ENCODE measurements at places on chromosomes 1 and 21. TPM values are rescaled to one million over a fixed set of nuclear protein-coding genes. Genes with fewer than 3 reads are reported as not detected.

GRCh38 chr1:26358411-26359384, 4.8 kb upstream of the CRYBG2 start:
- peak; percentile 83 for DNase-seq

The OR14K1 gene
- polyA plus RNA-seq = not detected

The ITGB2 gene
- 0.55 TPM for polyA plus RNA-seq

The RORC gene
- polyA plus RNA-seq = 0.12 TPM

GRCh38 chr1:32275424-32275823, 16.5 kb upstream of the HDAC1 start:
- no peak for DNase-seq

DNA sequence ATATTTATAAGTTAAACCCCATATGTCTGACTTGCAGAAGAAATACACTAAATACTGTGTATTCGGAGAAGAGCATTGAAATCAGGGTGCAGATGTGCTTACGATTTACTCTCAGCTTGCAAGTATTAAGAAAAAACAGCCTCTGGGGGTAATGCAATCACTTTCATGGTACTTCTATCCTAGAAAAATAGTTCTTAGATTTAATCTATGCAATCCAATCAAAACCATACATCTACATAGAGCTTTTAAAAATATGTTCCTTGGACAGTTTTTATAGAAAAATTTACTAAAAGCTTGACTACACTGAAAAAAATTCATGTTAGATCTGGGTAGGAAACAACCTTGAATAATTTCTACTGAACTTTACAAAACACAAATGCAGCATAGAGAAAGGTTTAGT, 890.3 kb upstream of the ADGRL2 start:
- DNase-seq = no peak

The SAMSN1 gene
- not detected for polyA plus RNA-seq

DNA sequence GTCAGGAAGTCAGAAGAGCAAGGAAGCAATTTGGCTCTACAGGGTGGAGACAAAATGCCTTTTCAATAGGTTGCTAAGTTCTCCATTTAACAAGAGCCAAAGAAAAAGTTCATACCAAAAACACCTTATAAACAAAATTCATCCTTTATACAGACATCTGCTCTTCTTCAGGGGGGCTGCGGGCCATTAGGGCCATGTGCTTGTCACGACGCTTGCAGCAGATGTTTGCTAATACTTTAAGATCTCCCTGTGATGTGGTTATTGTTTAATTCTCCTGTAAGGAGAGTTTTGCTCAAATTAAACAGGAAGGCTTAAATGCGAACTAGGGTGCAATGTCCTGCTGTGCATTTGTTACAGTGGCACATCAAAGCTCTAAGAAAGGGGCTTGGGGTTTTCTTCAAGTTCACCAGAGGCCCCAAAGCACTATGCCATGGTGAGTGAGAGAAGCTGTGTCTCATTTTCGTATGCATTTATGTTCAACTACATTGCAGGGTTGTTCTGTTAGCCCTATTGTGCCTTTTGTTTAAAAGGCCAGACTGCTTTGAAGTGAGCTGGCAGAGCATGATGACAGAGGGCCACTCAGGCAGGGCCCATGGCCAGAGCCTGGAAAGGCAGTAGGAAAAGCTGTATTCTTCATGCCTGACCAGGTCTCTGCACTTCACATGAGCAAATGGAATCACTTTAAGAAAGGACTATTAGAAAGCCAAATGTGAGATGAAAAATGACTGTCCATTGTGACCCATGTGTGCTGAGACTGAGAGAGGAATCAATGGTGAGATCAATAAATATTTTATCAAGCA, 24.8 kb upstream of the NTPCR start:
- no peak for DNase-seq

DNA sequence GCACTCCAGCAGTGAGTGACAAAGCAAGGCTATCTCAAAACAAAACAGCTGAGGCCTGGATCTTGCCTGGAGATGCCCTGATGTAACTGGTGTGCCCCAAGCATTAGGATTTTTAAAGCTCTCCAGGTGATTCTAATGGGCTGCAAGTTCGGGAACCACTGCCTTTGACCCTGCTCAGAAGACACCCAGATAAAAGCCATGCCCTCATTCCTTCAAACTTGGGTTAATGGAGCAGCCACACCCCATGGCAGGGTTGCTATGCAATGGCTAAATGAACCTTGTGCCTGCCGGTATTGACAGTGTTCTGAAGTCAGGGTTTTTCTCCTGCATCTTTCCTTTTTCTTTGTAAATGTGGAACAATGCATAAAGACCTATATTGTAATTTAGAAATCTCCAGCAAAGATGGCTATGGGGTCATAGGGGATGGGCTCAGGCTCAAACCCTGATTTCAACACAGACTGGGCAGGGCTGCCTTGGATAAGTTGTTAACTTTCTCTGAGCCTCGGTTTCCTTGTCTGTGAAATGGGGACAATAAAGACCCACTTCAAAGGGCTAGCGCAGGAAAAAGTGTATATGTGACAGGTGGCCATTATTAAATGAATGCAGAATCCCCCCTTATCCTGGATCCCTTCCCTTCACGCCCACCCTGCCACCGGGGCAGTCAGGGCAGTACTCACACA, 453 bp downstream of the TFF3 start:
- no peak for DNase-seq
